ENCODE measurements at places on chromosomes 3 and 15.

GRCh38 chr3:38588995-38589937 lies 60.2 kb downstream of the SCN5A start:
- DNase-seq: no peak

GRCh38 chr3:179149951-179150350 lies 1.8 kb downstream of the PIK3CA start:
- DNase-seq: no peak

DNA sequence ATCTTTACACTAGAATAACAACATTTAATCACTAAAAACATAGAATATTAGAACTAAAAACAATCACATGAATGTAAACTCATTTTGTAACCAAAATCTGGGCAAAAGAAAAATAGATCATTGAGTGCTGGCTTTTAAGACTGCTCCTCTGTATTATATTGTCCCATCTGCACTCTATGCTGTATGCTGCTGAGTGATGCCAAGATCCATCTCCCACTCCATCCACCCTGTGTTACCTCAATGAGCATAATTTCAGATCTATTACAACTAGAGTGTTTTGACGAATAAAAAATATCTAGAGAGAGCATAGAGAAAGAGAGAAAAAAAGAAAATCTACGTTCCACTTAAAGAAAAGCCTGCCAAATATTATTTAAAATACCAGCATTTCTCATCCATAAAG lies 1060.4 kb downstream of the ZPLD1 start:
- no peak for DNase-seq

- DNase-seq: no peak
Observed at GRCh38 chr3:98972720-98973119, 71.2 kb upstream of the DCBLD2 start.

DNA sequence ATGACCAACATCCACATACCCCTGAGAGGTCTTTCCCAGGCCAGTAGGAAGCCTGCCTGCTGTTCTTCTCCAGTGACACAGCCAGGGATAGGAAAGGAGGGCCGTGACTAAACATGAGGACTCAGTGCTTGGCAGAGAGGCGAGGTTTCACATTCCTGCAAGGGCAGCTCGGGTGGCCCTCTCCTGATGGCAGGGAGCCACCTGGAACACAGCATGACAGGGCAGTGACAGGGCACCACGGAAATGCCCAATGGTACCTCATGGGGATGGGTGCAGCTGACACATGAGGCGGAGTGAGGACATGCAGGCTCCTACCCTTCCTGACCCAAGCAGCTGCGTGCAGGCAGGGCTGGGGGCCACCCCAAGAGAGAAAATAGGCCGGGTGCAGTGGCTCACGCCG lies 7.4 kb upstream of the TGM5 start:
- no peak for DNase-seq

DNA sequence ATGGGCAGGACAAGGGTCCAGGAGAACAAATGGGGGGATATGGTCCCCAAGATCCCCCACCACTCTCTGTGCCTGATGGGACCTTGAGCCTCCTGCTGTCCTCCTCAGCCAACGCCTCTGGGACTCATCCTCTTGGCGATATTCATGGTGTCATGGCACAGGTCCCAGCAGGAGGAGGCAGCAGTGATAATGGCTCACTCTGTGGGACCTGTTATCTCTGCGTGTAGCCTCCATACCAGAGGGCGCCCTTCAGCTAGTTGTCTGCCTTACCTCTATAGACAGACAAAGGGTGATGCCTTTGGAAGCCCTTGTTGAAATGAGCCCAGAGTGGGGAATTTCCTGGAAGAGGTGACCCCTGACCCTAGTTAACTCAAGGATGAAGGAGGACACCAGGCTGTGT lies 7.4 kb downstream of the ZBTB47 start:
- no peak for DNase-seq

- no peak for DNase-seq
Observed at GRCh38 chr3:191393146-191393545, 62.8 kb upstream of the UTS2B start.
